ENCODE measurements at places on chromosomes 3 and 15.

DNA sequence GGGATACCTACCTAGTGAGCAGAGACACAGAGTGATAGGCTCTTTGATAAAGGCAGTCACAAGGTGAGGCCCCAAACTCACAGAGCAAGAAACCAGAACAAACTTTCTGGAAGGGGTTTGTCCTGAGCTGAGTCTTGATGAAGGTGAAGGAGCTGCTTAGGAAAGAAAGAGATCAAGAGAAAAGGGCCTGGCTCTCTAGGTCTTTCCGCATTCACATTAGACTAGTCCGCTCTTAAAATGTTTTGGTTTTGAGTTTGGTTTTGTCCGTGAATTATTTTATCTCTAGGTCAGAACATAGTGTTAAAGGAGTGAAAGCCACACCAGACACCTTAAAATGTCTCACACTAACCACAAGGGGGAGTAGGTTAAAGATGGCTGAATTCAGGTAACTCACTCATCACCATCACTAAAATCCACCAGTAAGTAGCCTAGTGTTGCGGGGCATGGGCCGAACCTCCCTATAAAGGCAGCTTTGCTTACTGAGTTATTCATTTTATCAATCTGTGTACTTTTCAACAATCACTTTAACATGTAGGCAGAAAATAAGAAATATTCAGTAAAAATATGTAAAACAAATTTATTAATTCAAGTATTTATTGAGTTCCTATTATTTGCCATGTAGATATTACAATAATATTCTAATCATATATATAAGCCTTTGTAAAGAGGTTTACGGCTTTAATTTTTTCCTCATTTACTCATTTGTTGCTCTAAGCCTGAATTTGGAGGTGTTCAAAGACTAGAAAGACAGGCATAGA, 121.5 kb upstream of the TSC22D2 start:
- peak; percentile 78 for DNase-seq

DNA sequence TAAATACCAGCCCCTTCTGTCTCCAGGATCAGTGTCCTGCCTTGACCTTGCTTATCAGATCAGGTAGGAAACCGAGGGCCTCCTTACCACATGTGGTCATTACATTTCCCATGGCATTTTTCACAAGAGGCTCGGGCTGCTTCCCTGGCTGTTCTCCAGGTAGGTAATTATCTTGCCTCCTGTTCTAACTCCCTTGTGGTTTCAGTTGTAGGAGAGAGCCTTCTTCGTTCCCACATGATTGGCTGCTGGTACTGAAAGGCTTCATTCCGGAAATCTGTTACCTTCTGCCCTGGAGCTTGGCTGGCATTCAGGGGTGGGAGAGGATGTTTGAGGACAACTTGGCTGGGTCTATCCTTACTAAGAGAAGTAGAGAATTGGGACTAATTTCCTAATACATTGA, 46.8 kb upstream of the RORA start:
- no peak for DNase-seq

- DNase-seq, result peak; percentile 87
These were observed 28.7 kb upstream of the CD47 start for GRCh38 chr3:108119398-108120104.

GRCh38 chr15:33460166-33460805, 149.5 kb downstream of the RYR3 start:
- DNase-seq, result no peak

DNA sequence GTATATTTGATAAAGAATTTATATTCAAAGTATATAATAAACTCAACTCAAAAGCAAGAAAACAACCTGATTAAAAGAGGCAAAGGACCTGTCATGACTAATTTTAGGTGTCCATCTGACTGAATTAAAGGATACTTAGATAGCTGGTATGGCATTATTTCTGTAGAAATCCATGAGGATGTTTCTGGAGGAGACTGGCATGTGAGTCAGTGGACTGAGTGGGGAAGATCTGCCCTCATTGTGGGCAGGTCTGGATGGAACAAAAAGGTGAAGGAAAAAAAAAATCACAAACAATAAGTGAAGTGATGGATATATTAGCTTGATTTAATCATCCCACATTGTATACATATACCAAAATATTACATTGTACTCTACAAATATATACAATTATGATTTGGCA, 16.6 kb downstream of the ANKRD28 start:
- DNase-seq, result no peak

DNA sequence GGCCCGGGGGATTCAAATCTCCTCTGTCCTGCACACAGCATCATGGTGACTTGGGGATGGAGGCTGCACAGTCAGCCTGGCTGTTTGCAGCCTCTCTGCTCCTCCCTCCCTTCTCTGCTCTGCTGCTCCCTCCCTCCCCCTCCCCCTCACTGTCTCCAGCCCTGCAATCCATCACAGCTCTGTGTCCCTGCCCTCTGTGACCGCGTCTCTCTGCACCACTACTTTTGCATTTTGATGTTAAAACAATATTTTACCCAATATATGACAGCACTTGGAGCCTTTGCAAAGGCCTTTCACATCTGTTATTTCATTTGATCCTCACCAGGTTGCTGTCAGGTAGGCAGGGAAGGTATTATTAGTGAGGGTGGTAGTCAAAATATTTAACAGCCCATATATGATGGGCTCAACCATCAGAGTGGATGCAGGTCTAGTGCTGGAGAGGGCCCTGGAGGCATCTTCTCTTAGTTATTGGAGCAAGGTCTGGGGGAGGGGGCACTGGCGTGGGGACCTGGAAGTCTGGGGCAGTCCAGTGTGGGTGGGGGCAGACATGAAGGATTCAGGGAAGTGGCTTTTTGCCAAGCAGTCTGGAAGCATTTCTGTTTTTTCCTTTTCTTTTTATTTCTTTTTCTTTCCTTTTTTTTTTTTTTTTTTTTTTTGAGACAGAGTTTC, 16.3 kb upstream of the VPS8 start:
- no peak for DNase-seq

GRCh38 chr3:111588527-111588926, 6.6 kb downstream of the ZBED2 start:
- no peak for DNase-seq

DNA sequence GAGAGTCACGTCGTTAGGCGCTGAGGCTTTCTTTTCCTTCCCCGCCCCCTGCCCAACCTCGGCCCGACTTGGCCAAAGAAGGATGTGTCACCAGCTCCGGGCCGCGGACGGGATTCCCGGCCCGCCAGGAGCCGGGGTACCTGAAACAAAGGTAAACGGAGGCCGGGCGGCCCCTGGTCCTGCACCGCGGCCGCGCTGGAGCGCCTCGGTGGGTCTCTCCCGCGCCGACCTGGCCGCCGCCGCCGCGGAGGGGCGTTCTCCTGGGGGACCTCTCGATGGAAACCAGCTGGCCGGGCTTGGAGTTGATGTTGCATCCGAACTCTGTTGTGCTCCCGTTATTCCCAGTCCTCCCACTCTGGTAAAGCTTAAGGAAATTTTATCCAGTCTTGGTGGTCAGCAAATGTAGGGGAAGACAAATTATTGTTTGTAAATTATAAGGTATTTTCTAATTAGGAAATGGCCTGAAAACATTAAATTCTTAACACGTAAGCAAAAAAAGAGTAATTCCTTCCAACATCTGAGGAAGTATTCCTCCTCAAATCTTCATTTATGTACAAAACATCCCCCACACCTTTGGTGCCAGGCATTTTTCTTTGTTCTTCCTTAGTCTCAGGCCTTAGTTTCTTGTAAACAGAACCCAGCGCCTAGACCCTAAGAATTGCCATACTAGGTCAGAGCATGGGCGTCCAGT, 888 bp downstream of the PPP2R3A start:
- DNase-seq, result peak; percentile 4

- no peak for DNase-seq
These were observed 325.7 kb downstream of the NEK10 start for GRCh38 chr3:27043328-27043955.

DNA sequence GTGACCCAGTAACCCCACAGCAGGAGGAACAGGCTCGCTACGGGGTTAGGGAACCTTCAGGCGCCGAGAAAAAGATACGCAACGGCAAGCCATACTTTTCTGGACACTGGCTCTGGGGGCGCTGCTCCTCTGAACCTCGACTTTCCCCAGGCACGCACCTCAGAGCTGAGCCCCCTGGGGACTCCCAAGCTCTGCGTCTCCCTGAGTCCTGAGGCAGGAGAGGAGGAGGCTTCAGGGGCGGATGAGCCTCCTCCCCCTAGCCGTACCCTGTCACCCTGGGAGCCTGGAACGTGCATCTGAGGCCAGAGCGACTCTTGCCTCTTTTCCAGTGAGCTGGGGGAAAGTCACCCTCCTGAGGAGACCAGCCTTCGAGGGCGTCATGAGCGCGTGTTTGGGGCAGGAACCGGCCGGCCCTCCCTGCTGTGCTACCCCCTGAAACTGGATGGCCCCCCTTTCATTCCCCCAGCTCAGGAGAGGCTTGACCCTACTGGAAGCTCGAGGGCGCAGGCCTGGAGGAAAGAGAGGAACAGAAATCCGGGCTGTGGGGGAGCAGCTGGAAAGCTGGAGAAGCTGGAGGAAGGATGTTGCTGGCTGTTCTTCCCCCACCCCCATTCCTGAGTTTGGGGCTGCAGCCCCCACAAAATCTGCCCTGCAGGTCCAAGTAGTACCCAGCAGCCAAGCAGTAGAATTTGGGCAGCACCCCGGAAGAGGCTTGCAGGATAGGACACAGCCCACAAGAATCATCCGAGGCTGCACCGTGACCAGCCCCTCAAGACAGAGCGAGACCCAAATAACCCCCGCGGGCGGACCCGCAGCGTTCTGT, 25.1 kb upstream of the POLG start:
- no peak for DNase-seq

DNA sequence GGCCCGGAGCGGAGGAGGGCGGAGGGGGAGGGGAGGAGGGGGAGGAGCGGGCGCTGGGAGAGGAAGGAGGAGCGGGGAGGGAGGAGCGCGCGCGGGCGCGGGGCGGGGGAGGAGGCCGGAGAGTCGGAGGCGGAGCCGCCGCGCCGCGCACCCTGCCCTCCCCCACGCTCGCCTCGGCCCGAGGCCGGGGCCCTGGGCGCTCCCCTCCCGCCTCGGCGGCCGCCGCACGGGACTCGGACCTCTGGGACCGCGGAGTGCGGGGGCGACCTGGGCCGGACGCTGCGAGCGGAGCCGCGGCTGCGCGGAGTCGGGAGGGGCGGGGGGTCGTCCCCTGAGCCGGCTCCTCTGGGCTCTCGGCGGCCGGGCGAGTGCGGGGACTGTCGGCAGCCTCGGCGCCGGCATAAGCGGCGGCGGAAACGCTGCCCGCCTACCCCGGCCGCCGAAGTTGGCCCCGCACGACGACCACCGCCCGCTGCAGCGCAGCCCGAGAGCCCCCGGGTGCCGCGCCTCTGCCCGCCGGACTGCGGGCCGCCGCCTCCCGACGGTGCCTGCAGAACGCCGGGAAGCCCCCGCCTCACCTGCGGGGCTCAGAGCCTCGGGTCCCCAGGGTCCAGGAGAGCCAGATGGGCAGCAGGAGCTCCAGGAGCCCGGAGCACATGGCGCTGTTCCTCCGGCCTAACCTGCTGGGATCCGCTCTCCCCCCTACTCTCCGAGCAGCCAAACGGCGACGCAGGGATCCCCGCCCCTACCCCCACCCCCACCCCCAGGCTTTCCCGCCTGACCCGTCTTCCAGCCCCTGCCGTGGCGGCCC, 406 bp upstream of the GABRB3 start:
- DNase-seq, result peak; percentile 2

GRCh38 chr3:101102678-101103296, 109.6 kb upstream of the ABI3BP start:
- DNase-seq, result no peak

DNA sequence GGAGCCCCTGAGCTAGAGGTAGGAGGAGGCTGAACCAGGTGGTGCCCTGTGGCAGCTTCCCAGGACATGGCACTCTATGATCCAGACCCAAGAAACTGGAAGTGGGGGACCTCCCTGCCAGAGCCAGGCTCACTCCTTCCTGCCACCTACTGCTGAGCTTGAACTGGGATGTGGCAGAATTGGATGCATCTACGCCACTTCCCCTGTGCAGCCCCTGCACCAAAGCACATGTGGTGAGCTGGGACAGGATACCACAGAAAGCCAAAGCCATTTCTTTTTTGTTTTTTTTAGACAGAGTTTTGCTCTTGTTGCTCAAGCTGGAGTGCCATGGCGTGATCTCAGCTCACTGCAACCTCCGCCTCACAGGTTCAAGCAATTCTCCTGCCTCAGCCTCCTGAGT, 518.0 kb upstream of the PPP2R3A start:
- DNase-seq, result no peak

GRCh38 chr3:182108371-182108770, 396.6 kb downstream of the SOX2 start:
- no peak for DNase-seq

DNA sequence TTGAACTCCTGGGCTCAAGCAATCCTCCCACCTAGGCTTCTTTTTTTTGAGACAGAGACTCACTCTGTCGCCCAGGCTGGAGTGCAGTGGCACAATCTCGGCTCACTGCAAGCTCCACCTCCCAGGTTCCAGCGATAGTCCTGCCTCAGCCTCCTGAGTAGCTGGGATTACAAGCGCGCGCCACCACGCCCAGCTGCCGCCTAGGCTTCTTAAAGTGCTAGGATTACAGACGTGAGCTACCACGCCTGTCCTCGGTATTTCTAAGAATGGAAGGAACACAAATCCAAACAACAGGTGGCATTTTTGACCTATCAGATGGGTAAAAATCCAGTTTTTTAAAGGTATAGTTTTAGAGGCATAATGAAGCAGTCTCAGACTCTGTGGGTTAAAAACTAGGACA, 113.8 kb downstream of the ANP32A start:
- peak; percentile 59 for DNase-seq

GRCh38 chr3:78562328-78562727, 1205.5 kb downstream of the ROBO1 start:
- peak; percentile 21 for DNase-seq

Measured in hematopoietic multipotent progenitor cell treated with erythropoietin and hydrocortisone succinate and interleukin-3 and kit ligand, for 6 days (in vitro differentiated cells).